HFFc6 (cell line): ENCODE measurements at places on chromosomes 7 and 10. TPM values are rescaled to one million over a fixed set of nuclear protein-coding genes. Genes with fewer than 3 reads are reported as not detected.
A peak's percentile ranks its signal among the peaks of the same experiment; 100 is the strongest.

THSD7A gene
- not detected in 3 replicates for total RNA-seq

PNLIPRP3 gene
- not detected in 3 replicates for total RNA-seq

OGDHL gene
- total RNA-seq, result 0.05 to 0.19 TPM (median 0.09 TPM) in 3 replicates

TUBB8 gene
- not detected in 3 replicates for total RNA-seq

PI4K2A gene
- total RNA-seq, result 31.3 to 32.0 TPM (median 31.3 TPM) in 3 replicates

PTPRN2 gene
- total RNA-seq, result 0.18 to 0.35 TPM (median 0.27 TPM) in 3 replicates

PNLIPRP1 gene
- total RNA-seq, result not detected in 3 replicates

LIPK gene
- total RNA-seq, result not detected in 3 replicates

COL26A1 gene
- not detected in 3 replicates for total RNA-seq

GBX1 gene
- not detected in 3 replicates for total RNA-seq

DNA sequence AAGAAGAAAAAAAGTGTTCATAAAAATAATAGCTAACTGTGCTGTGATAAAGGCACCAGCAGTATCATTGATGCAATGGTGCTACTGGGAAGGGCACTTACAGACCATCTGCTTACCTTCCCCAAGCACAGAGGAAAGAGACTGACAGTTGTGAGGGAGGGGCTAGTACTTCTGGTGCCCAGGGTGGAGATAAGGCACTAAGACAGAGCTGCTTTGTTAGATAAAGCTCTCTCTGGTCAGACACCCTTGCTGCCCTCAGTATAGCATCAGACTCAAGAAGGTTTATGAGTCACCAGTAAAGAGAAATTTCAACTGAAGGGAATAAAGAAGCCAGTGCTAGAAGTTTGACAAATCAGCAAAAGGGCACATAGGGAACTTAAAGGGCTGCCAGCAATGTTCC, 325.6 kb downstream of the HPSE2 start:
- DNase-seq, result no peak

- peak; percentile 76 for DNase-seq
Measured at GRCh38 chr7:4665661-4666060, 16.4 kb upstream of the FOXK1 start.

GRCh38 chr10:84608126-84608525, 279.7 kb downstream of the CCSER2 start:
- DNase-seq, result no peak

DNA sequence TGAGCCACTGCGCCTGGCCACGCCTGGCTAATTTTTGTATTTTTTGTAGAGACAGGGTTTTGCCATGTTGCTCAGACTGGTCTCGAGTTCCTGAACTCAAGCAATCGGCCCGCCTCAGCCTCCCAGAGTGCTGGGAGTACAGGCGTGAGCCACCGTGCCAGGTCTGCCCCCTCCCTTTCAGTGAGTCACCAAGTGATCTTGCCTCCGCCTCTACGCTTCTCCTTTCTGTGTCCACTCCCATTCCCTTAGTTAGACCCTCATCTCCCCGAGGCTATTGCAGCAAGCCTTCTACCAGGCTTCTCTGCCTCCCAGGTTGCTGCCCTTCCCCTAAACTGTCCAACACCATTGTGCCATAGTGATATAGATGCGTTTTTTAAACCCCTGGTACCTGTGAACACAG, 32.9 kb downstream of the CDC123 start:
- DNase-seq, result no peak

DNA sequence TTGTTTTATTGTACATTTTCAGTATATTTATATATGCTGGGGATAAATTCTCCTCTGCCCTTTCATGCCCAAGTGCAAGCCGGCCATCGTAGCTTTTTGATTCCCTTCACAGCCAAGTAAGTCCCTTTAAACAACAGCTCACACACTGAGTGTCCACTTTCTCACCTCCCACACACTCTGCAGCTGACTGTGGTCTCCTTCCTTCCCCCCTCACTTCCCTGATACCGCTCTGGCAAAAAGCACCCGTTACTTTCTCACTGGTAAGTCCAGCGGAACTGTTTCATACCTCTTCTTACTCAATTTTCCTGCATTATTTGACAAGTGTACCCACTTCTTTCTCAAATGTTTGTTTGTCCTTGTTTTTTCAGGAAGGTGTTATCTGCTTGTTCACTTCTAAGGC, 35.2 kb downstream of the MGAM start:
- no peak for DNase-seq

- no peak for DNase-seq
Measured at GRCh38 chr10:51696251-51696650, 3.1 kb downstream of the CSTF2T start.

DNA sequence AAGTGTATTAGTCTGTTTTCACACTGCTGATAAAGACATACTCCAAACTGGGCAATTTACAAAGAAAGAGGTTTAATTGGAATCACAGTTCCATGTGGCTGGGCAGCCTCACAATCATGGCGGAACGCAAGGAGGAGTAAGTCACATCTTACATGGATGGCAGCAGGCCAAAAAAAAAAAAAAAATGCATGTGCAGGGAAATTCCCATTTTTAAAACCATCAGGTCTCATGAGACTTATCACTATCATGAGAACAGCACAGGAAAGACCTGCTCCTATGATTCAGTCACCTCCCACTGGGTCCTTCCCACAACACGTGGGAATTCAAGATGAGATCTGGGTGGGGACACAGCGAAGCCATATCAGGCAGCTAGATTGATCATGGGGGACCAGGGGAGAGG, 136.8 kb downstream of the EXOC4 start:
- DNase-seq, result no peak

DNA sequence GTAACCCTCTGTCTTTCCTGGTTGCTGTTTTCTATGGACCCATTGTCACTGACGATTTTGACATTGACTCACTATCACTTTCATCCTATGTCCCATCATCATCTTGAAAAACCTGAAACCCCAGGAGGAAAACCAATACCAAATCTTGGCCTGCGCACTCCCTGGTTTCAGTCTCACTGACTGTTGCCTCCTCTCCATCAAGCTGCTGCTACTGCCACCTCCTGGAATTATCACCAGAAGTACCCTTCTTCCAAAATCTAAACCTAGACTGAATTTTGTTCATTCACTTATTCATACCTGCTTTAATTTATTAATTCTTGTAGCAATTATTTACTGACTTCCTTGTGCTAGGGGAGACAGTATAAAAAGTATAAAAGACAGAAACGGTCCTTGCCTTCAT, 44.5 kb upstream of the ACBD5 start:
- DNase-seq, result no peak

- no peak for DNase-seq
Measured at GRCh38 chr7:139777133-139777891, 486 bp downstream of the HIPK2 start.

DNA sequence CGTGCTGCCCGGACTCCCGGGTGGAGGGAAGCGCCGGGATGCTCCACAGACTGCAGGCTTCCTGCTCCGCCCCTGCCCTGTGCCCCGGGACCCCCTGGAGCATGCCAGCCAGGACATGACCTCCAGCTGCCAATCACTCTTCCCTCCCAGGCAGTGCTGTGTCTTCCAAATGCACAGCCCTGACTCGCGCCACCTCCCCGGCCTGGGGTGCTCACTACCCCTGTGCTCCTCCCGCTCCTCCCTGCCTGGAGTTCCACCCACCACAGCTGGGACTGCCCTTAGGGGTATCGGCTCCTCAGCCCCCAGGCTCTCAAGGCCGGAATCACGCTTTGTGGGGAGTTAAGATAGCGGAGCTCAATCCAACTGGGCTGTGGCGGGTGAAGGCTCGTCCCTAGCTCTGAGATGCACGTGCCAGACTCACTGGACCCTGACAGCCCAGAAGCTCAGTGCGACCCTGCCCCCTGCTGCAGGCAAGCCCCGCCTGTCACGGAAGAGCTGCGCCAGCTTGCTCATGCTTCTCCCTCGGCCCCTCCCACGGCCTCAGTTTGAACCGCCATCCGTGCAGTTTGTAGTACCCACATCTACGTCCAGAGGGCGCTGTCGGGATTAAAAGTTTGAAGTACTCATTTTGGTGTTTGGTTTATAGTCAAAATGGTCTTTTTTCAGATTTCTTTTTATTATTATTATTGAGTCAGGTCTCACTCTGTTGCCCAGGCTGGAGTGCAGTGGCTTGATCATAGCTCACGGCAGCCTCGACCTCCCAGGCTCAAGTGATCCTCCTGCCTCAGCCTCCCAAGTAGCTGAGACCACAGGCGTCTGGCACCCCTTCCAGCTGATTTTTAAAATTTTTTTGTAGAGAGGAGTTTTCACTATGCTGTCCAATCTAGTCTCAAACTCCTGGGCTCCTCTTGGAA, 142.5 kb upstream of the TCERG1L start:
- no peak for DNase-seq

DNA sequence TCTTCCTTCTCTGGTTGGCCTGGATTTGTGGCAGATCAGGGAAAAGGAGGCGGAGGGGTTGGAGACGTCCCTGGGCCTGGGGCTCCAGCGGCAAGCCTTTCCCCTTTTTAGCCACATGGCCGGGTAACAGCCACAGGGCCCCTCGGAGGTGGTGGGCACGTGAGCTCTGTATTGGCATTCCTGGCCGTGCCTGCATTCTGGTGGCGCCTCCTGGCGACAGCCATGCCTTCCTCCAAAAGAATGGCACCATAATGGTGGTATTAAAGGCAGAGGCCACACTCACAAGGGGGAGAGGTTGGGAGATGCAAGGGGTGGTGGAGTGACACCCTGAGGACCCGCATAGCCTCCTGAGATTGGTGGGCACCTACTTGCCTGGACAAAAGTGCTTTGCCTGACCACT, 3.0 kb upstream of the AQP1 start:
- DNase-seq, result no peak

DNA sequence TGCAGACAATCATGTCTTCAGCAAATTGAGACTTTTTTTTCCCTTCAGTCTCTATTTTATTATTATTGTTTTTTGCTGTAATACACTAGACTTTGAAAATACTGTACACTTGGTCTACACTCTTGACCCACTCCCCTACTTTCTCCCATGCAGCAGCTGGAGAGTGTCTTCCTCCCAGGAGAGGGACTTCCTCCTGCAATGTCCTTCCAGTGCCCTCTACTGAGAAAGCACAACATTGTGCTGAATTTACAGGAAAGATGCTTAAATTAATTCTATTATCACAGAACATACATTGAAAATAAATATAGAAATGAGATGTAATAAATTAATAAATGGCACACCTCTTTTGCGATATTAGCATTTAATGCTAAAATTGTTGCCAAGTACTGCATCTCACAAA, 411.3 kb downstream of the CCSER2 start:
- DNase-seq, result no peak

DNA sequence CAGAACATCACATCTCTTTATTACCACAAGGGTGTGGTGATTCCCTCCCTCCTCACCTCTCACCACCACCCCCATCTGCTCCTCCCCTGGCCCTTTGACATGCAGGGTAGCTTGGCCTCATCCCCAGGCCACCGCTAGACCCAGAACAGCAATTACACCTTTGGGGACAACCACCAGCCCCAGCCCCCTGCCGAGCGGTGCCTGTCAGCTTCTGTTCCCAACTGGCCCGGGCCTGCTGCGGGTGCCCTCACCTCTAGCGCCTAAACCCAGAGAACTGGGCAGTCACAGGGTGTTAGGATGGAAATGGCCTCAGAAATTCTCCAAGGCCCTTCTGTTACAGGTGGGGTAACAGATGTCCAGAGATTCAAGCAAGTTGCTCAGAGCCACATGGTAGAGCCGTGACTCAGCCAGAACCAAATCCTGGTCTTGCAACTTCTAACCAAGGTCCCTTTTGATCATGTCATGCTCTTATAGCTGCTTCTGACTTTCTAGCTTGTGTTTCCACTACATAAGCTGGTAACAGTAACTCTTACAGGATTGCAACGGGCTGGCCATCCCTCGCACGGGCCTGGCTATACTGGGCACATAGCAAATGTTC, 78.0 kb downstream of the PRKAG2 start:
- no peak for DNase-seq

DNA sequence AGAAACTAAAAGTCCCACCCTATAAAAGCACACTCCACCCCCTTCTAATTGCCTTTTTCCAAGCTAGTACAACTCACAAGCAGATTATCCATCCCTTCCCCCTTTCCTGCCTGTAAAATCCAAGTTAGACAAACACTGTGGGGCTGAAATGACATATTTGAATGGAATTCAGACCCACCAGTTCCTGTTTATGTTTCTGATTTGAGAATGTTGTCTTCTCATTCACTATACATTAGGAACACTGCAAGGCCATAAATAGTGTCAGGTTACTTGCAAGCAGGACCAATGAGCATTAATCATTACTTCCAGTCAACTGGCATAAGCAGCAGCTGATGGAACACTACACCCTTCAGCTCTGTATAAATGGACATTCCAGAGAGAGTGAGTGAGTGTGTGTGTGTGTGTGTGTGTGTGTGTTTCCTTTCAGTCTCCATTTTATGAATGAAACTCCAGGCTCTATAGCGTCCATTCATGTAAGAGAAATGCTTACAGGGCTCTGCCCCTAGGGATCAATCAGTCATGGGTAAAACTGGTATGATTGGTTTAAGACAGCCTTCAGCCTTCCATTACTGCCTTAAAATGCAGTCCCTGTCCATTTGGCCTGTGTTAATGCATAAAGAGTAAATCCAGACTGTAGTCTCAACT, 69.3 kb downstream of the ETV1 start:
- peak; percentile 100 for DNase-seq

DNA sequence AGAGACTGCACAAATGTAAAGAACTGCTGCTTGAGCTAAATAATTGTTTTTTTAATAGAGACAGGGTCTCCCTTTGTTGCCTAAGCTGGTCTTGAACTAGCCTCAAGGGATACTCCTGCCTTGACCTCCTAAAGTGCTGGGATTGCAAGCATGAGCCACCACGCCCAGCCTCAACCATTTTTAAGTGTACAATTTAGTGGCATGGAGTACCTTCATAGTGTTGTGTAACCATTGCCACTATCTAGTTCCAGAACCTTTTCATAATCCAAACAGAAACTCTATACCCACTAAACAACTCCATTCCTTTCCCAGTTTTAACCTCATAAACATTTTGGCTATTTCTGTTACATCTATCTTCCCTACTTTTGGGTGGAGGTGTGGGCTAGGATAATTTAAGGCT, 6.7 kb downstream of the EIF4H start:
- DNase-seq, result no peak

GRCh38 chr7:30678805-30679204, 3.5 kb downstream of the CRHR2 start:
- DNase-seq, result no peak

DNA sequence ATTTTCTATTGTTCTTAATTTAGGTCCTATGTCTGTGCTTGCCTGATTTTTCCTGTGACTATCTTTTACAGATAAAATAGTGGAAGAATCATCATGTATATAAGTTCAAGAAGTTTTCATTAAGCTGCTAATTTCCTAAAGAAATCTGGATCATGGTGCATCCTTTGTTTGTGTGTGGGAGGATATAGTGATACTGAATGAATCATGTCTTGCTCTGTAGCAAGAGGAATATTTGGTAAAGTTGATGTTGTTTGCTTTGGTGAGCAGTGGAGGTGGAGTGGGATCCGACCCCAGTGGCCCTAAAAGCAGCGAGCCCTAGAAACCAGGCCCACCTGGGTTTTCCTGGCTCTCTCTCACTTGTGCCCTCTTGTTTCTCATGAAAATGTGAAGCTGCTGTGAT, 83.7 kb downstream of the CCNY start:
- DNase-seq, result no peak

GRCh38 chr10:70810967-70811366, 4.8 kb upstream of the SGPL1 start:
- DNase-seq, result no peak

GRCh38 chr7:77239471-77239870, 39.9 kb upstream of the FGL2 start:
- DNase-seq, result no peak
